ENCODE measurements at places on chromosomes 12 and 14.

- peak; percentile 90 for DNase-seq
Measured at GRCh38 chr12:124680863-124681778, 113.7 kb upstream of the NCOR2 start.

DNA sequence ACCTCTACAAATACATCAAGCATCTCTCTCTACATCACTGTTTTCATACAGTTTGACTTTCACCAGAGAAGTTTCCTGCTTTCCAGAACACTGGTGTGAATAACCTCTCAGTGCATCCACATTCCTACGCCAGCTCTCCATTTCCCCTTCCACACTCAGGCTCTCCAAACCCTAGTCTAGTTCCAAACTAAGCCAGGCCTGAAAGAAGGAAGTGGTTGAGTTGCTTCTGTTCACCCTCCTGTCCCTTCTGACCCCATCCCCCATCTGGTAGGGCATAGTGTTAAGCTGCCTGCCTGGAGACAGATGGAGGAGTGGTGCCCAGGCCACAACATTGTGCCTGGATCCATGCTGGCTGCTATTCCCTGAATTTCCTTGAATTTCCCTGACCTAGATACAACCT is 132.4 kb downstream of the GPR65 start:
- DNase-seq, result no peak

GRCh38 chr12:3271639-3272038 is 194.5 kb downstream of the TSPAN9 start:
- no peak for DNase-seq

- no peak for DNase-seq
Measured at GRCh38 chr14:95408731-95409476, 89.2 kb upstream of the CLMN start.

GRCh38 chr12:94769776-94770759 is 119.7 kb upstream of the TMCC3 start:
- DNase-seq, result no peak

DNA sequence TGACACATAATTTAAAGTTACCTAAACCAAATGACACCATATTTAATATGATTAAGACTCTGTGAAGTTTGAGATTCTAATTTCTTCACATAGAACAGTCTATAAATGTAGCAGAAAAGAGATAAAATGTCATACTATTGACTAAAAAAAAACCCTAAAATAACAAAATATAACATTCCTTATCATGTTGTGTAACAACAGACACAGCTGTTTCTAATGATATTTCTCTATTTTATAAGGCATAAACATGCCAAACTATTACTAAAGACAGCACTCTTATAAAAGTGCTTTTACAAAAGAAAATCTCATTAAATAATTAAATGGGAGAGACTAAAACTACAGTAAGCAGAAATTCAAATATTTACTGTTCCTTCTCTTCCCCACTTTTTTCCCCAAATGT is 49.4 kb downstream of the NOVA1 start:
- DNase-seq, result no peak

DNA sequence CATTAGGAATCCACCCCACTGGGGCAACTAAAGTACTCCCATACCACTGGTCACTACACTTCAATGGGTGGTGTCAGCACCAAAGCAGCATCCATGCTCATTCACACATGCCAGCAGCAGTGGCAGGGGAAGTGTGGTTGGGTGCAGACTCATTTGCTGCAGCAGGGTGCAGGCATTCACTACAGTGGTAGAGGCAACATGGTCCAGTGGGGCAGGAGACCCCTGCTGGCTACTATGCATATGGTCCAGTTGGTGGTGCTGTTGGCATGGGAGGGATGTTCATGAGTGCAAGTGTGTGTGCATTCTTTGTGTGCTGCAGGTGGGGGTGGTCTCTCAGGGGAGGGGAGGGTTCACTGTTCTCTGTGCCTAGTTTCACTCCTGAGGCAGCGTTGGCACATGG is 908.4 kb upstream of the NOVA1 start:
- no peak for DNase-seq

DNA sequence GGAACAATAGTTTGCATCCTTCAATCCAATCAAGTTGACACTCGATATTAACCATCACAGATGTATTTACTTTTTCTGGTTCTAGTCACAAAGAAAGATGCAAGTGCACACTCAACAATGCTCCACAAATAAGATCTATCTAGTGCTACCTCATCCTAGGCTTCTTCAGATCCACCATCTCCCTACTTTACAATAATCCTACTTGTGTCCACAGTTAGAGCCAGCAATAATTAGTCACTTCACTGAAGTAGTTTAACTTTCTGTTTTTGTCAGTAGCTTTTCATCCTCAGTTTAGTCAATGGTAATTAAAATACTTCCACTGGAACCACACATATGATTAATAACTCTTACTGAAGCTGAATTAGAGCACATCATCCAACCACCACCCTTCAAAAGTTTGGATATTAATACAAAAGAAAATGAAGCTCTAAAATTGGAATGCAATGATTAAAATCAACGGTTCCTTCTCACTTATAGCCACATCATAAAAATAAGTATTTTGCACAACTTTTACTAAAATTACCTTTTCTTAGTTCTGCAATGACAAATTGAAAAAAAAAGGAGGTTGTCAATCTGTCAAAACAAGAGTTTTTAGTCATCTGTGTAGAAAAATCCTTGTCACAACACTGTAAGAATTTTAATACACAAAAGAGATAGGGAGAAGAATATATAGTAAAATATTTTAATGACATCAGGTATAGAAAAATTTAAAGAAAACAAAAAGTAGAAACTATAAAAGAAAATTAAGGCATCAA is 28.2 kb upstream of the SNRPF start:
- DNase-seq, result no peak

GRCh38 chr12:5476356-5476755 is 44.4 kb downstream of the NTF3 start:
- DNase-seq, result no peak

- DNase-seq, result no peak
Measured at GRCh38 chr14:20775043-20775442, 6.0 kb upstream of the RNASE6 start.

DNA sequence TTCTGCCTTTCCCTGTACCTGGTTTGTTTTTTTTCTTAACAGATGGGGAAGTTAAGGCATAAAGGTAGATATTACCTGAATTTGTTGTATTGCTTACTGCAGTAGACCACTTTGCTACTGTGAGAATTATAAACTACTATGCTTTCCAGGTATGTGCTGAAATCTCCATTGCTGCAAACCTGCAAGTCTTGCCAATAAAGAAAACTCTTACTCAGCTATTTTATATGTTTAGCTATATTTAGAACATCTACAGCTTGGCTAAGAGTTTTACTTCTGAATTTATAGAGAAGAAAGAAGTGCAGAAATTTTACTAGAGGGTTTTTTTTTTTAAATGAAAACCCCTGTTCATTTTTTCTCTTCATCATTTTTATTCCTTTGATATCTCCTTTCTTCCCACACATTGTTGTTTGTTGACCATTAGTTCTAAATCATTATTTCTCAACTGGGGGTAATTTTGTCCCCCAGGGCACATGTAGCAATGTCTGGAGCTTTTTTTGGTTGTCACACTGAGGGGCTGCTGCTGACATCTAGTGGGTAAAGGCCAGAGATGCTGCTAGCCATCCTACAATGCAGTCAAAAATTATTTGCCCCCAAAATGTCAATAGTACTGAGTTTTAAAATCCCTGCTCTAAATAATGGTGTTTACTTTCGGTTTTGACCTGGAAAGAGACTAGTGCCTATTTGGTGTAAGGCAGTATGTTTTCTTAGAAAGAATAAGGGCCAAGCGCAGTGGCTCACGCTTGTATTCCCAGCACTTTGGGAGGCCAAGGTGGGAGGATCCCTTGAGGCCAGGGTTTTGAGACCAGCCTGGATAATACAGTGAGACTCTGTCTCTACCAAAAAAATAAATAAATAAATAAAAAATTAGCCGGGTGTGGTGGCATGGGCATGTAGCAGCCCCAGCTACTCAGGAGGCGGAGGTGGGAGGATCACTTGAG is 48.6 kb downstream of the PCNX1 start:
- no peak for DNase-seq

- no peak for DNase-seq
Measured at GRCh38 chr14:33014710-33015109, 76.0 kb downstream of the NPAS3 start.

DNA sequence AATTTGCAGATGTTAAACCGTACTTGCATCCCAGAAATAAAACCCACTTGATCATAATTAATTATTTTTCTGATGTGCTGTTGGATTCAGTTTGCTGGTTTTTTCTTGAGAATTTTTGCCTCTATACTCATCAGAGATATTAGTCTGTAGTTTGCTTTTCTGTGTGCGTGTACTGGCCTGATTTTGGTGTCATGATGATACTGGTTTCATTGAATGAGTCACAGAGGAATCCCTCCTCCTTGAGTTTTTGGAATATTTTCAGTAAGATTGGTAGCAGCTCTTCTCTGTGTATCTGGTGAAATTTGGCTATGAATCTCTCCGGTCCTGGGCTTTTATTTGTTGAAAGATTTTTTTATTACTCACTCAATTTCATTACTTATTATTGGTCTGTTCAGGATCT is 100.4 kb upstream of the PMCH start:
- DNase-seq, result peak; percentile 45

DNA sequence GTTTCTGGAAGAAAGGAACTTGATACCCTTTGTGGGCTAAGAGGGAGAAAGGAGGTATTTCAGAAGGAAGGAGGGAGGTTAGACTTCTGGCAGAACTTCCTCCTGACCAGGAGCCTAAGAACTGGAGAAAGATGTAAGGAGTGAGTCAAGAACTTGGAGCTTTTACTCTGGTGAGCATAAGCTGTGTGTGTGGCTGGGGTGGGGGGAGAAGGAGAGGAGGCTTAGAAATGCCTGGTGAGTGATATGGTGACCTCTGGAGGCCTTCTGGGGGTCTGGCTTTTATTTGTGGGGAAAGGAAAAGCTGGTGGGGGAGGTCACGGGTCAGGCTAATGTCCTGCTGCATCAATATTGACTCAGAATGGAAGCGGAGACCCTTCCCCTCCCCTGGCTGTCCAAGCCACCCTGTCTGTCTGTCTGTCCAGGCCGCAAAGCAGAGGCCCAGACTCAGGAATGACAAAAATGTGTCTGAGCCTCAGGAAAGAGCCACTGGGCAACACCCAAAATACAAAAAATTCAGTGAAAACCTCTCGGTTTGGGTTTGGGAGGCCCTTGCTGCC is 4.8 kb downstream of the LRP1 start:
- DNase-seq, result no peak

GRCh38 chr12:120879718-120880300 is 24.3 kb downstream of the SPPL3 start:
- DNase-seq, result no peak

GRCh38 chr12:81245458-81245857 is 167.6 kb downstream of the ACSS3 start:
- peak; percentile 34 for DNase-seq

All from GM04503 (cell line).